T-helper 9 cell (primary cell): ENCODE measurements at places on chromosomes 11 and 22.

- no peak for DNase-seq
These were observed 15.5 kb upstream of the C1QTNF4 start for GRCh38 chr11:47609675-47610074.

DNA sequence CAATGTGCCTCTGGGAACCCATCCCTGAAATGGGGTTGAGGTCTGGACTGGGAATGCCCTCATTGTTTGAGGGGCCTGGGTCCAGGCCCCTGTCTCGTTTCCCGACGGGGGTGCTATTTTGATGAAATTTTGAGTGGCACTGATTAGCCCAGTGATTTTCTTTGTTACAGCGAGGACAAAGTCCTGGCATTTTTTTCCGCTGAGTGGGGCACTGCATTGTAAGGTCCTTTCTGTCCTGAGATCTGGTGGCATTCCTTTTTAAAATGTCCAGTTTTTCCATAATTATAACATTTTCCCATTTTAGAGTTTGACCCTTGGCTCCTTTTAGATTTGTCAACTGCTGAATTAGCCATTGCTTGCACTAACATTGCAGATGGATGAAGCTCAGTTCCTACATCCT, 69.7 kb upstream of the INCENP start:
- DNase-seq, result no peak

DNA sequence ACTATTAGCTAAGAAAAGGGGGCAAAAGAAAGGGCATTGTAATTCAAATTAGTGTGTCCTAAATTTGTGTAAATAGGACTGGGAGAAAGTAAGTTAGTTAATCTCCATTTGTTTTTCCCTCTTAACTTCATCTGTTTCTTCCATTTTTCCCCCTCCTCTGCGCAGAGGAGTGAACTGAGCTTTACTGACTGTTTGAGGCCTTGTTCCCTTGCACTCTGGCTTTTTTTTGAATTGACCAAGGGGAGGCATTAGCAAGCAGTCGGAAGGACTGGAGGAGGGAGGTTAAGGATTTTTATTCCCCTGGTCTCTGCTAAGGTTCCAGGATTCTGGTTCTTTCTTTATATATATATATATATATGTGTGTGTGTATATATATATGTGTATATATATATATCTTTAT, 15.2 kb upstream of the FANCF start:
- no peak for DNase-seq

- DNase-seq, result no peak
These were observed 63.0 kb upstream of the TTLL12 start for GRCh38 chr22:43249789-43250471.

DNA sequence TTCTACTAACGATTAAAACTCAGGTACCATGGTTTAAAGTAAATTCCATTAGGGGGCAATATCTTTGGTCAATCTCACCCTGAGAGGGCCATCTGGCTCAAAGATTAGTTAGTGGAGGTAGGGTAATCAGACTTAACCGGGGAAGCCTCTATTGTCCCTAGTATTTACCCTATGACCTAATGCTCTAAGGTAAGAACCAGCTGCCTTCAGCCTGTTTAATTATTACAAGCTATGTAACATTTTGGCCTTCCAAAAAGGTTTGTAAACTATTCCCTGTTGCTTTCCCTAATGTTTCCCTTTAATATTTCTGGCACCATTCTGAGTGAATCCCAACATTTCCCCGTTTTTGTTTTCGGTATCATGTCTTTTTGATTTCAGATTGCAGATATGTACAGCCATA, 15.1 kb upstream of the GLYATL1 start:
- DNase-seq, result no peak

GRCh38 chr11:91860661-91861060, 364.0 kb upstream of the FAT3 start:
- DNase-seq, result no peak

GRCh38 chr11:33864479-33864878, 27.4 kb downstream of the LMO2 start:
- no peak for DNase-seq

DNA sequence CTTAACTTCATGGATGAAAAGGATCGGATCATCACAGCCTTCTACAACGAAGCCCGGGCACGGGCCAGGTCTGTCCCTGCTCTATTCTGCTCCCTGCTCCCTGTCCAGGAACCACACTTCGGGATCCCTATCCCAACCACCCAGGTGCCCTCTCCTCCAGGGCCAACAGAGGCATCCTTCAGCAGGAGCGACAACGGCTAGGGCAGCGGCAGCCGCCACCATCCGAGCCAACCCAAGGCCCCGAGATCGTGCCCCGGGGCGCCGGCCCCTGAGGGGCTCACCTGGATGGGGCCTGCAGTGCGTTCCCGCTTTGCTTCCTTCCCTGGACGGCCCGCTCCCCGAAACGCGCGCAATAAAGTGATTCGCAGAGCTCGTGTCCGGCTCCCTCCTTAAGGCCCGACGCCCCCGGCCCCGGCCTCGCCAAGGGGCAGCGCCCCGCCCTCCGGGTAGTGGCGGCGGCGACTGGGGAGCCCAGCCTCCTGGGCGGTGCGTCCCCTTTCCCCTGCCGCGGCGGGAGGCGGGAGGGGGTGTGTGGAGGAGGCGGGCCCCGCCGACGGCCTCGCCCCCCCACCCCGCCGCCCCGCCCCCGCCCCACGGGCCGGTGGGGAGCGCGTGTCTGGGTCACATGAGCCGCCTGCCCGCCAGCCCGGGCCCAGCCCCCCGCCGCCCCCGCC, at the start of gene VEGFB:
TSS of gene VEGFB (plus strand) at position 672 of the 674 bp plus-strand sequence. CDS start 250 bp downstream, outside the sequence.
- peak; percentile 73 for DNase-seq

DNA sequence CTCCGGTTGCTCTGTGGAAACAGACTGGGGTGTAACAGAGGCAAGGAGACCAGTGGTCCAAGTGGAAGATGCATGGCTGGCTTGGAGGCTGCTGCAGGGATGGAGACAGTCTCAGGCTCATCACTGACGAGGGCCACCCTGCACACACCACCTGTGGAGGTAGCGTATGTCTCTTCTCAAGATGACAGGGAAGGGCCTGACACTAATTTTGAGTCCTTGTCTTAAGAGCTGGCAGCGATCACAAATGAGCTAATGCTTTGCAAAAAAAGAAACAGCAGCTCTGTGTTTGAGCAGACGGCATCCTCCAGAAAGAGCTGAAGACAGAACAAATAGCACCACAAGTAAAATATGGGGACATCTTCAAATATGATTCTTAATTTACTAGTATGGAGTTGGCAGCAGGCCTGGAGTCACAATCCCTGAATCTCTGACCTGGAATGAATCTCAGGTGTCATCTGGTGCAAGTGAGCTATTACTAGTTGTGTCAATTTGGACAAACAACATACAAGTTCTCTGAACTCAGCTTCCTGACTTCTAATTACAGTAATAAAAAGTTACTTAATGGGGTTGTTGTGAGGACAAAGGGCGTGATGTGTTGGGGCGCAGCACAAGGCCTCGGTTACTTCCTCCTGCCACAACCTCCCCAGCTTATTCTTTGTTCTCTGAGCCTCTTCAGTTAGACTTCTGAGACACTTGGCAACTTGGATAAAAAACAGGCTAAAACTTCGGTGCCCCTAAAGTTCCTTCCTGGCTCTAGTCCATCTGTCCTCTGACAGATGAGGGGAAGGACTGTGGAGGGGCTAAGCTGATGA, 95.2 kb upstream of the BID start:
- DNase-seq, result no peak

DNA sequence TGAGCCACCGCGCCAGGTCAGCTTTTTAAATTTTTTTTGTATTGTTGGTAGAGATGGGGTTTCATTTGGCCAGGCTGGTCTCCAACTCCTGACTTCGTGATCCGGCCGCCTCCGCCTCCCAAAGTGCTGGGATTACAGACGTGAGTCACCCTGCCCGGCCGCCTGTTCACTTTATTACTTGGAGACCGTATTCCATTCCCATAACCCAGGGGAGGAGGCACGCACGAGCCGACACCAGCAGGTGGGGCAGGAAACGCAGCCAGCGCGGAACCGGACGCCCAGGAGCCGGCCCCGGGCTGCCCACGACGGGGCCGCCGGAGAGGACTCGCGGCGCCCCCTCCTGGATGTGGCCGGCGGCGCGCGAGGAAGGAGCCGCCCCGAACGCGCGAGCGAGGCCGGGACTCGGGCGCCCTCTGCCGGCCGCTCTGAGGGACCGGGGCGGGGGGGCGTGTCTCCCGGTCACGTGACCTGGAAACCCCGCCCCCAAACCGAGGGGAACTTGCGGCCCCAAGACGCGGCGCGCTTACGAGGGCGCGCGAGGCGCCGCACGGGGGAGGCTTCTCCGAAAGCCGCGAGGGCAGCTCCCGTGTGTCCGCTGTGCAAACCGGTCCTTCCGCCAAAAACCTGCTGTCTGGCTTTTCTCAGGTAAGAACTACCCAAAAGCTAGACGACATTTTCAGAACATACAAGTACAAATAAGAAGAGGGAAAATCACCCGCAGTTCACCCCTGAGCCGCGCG, 11.6 kb upstream of the RNH1 start:
- peak; percentile 91 for DNase-seq

DNA sequence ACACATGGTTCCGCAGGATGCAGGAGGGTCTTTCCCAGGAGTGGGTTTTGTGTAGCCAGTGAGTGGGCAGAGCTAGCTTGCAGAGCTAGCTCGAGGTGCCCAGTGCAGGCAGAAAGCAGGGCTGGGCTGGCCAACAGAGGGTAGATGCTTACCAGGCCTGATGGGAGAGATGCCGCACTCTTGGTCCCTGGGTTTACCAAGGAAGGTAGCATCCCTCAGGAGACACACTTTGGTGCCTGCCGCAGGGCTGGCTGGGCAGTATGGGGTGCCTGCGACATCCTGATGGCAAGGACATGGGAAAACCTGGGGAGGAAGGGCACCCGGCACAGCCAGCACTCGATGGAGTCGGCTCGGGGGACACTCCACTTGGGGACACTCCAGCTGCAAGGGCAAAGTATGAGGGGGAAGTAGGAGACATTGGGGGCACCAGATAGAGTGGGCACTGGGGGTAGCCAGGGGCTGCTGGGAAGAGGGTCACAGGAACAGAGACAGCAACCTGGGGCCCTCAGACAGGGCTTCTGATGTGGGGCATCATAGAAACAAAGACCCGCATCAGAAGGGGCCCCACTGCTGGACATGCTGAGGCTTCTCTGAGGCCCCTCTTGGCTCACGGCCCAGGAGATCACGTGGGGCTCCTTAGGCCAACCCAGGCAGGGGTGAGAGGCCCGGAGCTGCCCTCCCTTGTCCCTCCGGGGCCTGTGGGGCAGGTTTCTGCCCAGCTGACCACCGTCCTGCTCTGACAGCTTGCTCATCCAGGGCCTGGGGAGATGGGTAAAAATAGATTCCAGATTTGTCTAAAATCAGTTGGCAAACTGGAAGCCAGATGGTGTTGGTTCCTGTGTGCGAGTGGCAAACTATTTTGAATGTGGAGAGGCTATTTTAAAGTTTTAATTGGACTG, 89.8 kb downstream of the MORC2 start:
- no peak for DNase-seq

DNA sequence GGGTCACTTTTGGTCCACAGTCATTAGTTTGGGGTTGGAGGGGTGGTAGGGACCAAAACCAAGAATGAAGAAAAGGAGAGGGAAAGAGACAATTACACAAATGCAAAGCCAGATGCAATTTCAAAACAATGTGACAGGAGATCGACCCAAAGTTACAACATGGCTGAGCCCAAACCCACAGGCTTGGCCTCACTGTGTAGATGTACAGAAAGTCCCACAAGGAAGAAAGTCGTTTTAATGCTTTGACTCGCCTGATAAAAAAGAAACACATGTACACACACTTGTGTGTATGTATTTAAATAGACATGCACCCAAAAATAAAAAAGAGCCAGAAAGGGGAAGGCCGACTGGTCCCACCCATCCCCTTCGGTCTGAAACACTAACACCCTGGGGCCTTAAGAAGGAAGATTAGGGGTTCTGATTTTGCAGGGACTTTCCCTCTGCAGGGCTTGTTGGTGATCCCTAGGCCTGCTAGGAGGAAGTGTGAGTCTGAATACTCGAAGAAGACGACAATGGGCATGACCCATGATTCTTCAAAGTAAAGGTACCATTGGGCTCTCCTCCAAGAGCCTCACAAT, 104.1 kb downstream of the ETS1 start:
- DNase-seq, result no peak

- DNase-seq, result no peak
These were observed 62.8 kb downstream of the TEAD1 start for GRCh38 chr11:12737024-12737423.
